ENCODE measurements at places on chromosomes 3 and 15.

GRCh38 chr3:57952208-57952631, 56.0 kb upstream of the FLNB start:
- peaks cover 32% of the 10 kb centered on the region for H3K4me1 ChIP-seq
- no peak overlapping the region for H3K27ac ChIP-seq
- DNase-seq = no peak

DNA sequence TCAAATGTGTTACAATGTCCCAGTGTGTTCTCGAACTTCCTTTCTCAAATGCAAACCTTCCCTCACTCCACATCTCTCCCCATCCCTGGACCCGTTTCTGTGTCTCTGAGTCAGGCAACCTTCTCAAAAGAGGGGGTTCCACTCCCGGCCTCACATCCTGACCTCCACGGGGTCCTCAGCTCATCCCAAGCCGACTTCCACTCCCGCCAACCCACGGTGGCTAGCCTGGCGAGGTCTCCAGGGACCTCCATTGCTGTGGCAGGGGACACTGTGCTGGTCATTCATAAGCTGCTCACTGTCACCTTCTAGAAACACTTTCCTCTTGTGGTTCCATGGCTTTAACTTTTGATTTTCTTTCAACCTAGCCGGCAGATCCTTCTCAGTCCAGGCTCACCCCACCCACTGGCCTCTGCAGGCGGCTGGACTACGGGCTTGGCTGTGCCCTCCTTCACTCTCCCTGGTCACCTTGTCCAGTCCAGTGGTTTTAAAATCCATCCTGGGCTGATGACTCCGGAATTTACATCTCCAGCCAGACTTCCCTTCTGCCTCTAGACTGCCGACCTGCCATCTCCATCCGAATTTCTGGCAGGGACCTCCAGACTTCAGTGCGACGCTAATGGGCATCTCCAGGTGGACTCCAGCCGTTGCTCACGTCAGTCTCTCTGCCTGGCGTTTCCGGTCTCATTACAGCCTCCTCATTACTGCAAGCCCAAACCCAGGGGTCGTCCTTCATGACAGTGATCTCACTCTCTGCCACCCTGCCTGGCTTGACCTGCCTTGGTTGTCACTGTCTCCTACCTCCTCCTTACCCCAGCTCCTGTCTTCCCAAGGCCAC, 20.0 kb downstream of the ABTB1 start:
- no peak overlapping the region for H3K27ac ChIP-seq
- H3K27me3 ChIP-seq = no peaks in the 10 kb centered on the region
- no peaks in the 10 kb centered on the region for H3K4me1 ChIP-seq
- peaks cover 46% of the 10 kb centered on the region for H3K36me3 ChIP-seq

- H3K4me3 ChIP-seq = no peak overlapping the region
- no peaks in the 10 kb centered on the region for H3K4me1 ChIP-seq
- no peak for DNase-seq
- H3K27ac ChIP-seq = no peak overlapping the region
- no peaks in the 10 kb centered on the region for H3K36me3 ChIP-seq
Measured at GRCh38 chr3:21729888-21730459, 21.0 kb downstream of the ZNF385D start.

- no peak overlapping the region for H3K4me3 ChIP-seq
- no peaks in the 10 kb centered on the region for H3K36me3 ChIP-seq
- no peaks in the 10 kb centered on the region for H3K27me3 ChIP-seq
- H3K4me1 ChIP-seq = no peaks in the 10 kb centered on the region
- no peak for DNase-seq
Measured at GRCh38 chr15:48289628-48290027, 41.6 kb upstream of the DUT start.

- H3K4me1 ChIP-seq = peaks cover 7% of the 10 kb centered on the region
- no peaks in the 10 kb centered on the region for H3K36me3 ChIP-seq
- H3K27ac ChIP-seq = no peak overlapping the region
- H3K27me3 ChIP-seq = no peaks in the 10 kb centered on the region
Measured at GRCh38 chr3:56763233-56763632, 38.5 kb downstream of the ARHGEF3 start.

GRCh38 chr3:196624907-196625306, 14.6 kb upstream of the NRROS start:
- no peaks in the 10 kb centered on the region for H3K36me3 ChIP-seq
- H3K27me3 ChIP-seq = no peaks in the 10 kb centered on the region
- peak; percentile 57 for DNase-seq
- peak overlapping the region; percentile 25 for H3K27ac ChIP-seq
- H3K4me1 ChIP-seq = peaks cover 87% of the 10 kb centered on the region

DNA sequence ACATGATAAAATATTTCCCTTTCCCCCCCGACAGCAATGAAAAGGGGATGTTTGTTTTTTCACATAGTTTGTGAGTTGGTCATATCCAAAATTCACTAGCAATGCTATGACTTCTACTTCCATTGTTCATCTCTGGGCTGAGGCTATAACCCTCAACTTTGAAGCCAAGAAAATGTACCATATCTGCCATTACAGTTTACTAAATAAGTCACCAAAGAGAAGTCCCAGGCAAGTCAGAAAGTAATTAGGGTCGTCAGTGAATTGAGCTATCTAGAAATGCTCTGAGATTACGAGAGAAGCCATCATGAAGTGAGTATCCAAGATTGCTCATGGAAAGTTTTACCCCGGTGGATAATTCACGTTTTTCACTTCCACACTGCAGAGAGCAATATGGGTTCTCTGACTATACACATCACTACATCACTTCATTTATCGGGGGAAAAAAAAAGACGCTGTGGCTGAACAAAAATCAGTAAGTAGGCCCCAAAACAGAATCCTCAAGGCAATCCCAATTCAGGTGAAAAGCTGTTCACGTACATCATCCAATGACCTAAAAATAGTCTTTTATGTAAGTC, 1.4 kb downstream of the PEAK1 start:
- H3K4me1 ChIP-seq = peaks cover 12% of the 10 kb centered on the region
- H3K27ac ChIP-seq = no peak overlapping the region
- H3K36me3 ChIP-seq = no peaks in the 10 kb centered on the region
- no peaks in the 10 kb centered on the region for H3K27me3 ChIP-seq

GRCh38 chr3:12321015-12321414, 32.1 kb downstream of the PPARG start:
- H3K4me3 ChIP-seq = no peak overlapping the region
- no peaks in the 10 kb centered on the region for H3K27me3 ChIP-seq
- H3K27ac ChIP-seq = no peak overlapping the region
- H3K4me1 ChIP-seq = peaks cover 3% of the 10 kb centered on the region

DNA sequence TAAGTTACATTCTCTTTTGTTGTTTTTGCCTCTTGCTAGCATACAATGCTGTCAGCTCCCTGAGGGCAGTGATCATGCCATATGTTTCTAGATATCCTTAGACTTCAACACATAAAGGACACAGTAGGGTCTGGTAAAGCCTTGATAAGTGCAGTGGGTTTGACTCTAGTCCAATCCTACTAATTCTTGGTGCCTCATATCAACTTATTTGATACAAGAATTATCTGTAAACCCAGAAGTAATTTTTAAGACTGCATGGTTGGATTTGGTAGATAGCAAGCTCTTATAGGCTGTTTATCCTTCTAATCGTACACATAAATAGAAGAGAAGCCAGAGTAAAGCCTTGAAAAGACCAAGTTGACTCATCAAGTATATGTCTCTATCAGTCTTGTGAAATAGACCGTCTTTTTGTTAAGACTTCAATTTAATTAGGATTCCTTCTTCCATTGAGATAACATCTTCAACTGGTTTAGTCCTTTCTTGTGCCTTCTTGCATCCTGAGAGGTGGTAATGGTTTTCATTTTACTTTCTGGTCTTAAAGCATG, 265.6 kb upstream of the CDIN1 start:
- H3K4me1 ChIP-seq = no peaks in the 10 kb centered on the region
- H3K27ac ChIP-seq = no peak overlapping the region
- no peaks in the 10 kb centered on the region for H3K27me3 ChIP-seq
- H3K36me3 ChIP-seq = no peaks in the 10 kb centered on the region
- no peak overlapping the region for H3K4me3 ChIP-seq

DNA sequence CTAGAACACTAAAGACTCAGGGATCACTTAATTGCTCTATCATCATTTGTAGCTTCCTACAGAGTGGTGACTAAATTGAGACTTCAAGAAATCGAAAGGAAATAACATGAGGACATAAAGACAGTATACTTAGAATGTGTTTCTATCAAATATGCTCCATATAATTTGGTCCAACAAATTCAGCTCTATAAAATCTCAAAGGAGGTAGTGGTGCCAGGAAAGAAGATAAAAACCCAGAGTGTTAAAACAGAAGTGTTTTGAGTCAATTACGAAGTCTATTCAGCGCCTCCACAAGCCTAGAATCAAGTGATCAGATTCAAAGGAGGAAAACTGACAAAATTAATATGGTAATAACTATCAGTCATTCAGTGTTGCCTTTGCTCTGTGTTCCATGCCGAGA, 22.9 kb downstream of the MAGI1 start:
- no peak for DNase-seq
- H3K27ac ChIP-seq = no peak overlapping the region
- H3K36me3 ChIP-seq = no peaks in the 10 kb centered on the region
- H3K4me3 ChIP-seq = no peak overlapping the region
- no peaks in the 10 kb centered on the region for H3K4me1 ChIP-seq
- H3K27me3 ChIP-seq = peaks cover 12% of the 10 kb centered on the region

DNA sequence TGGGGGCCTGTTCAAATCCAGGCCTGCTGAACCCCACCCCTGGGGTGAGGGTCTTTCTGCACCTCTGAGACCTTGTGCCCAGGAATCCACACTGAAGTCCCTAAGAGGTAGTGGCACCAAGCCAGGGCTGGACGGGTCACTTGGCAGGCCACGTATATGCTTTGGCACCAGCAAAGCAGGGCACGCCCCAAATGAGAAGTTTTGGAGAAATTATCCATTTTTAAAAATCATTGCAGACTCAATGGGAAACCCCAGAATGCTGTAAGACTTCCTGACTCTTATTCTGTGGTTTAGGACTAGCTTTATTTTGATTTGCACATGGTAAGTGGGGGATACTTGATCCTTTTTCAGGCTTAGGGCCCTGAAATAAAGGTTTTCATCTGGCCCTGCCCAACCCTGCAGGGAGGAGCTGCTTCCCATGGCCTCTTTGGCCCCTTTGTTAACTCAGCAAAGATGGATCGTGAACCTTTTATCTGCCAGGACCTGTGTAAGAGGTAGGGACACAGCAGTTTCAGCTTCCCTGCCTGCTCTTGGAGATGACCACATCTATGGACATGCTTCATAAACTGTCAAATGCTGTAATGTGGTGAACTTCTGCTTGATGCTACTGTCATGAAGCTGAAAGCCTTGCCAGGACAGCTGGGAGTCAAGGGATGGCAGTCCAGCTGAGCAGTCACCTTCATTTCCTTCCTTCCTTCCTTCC, 88.0 kb downstream of the HMG20A start:
- no peaks in the 10 kb centered on the region for H3K4me1 ChIP-seq
- no peaks in the 10 kb centered on the region for H3K36me3 ChIP-seq
- no peak overlapping the region for H3K27ac ChIP-seq
- H3K27me3 ChIP-seq = peaks cover 90% of the 10 kb centered on the region
- no peak overlapping the region for H3K4me3 ChIP-seq
- DNase-seq = peak; percentile 60

- DNase-seq = no peak
- H3K4me1 ChIP-seq = no peaks in the 10 kb centered on the region
- H3K36me3 ChIP-seq = no peaks in the 10 kb centered on the region
- H3K27ac ChIP-seq = no peak overlapping the region
Measured at GRCh38 chr3:15942462-15942861, 144.7 kb upstream of the ANKRD28 start.

GRCh38 chr3:62892951-62893350, 17.7 kb upstream of the CADPS start:
- H3K4me1 ChIP-seq = no peaks in the 10 kb centered on the region
- peaks cover 1% of the 10 kb centered on the region for H3K27me3 ChIP-seq
- H3K4me3 ChIP-seq = no peak overlapping the region
- no peak overlapping the region for H3K27ac ChIP-seq
- H3K36me3 ChIP-seq = no peaks in the 10 kb centered on the region

DNA sequence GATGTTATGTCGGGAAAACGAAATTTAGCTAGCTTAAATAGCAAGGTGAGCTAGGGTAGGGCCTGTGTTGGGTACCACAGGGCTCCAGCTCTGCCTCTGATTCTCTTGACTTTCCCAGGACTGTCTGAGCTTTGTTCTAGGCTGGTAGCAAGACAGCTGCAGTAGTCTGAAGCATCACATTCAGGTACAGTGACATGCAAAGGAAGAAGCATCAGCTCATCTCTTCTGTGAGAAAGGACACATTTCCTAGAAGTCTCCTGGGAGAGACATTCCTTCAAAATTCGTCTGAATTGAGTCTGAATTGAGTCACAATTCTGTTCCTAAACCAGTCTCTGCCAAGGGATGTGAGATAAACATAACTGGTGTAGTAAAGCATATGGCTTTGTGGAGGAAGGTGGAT, 8.5 kb upstream of the UBXN7 start:
- no peak for DNase-seq
- no peak overlapping the region for H3K4me3 ChIP-seq
- H3K27me3 ChIP-seq = no peaks in the 10 kb centered on the region

GRCh38 chr3:133561679-133562078, 11.8 kb upstream of the CDV3 start:
- no peak overlapping the region for H3K4me3 ChIP-seq
- H3K4me1 ChIP-seq = no peaks in the 10 kb centered on the region
- H3K27me3 ChIP-seq = no peaks in the 10 kb centered on the region
- no peaks in the 10 kb centered on the region for H3K36me3 ChIP-seq
- DNase-seq = no peak

- no peak overlapping the region for H3K4me3 ChIP-seq
- H3K4me1 ChIP-seq = peaks cover 18% of the 10 kb centered on the region
- no peaks in the 10 kb centered on the region for H3K36me3 ChIP-seq
- DNase-seq = no peak
- no peak overlapping the region for H3K27ac ChIP-seq
Measured at GRCh38 chr3:12879191-12879815, 37.9 kb upstream of the RPL32 start.

DNA sequence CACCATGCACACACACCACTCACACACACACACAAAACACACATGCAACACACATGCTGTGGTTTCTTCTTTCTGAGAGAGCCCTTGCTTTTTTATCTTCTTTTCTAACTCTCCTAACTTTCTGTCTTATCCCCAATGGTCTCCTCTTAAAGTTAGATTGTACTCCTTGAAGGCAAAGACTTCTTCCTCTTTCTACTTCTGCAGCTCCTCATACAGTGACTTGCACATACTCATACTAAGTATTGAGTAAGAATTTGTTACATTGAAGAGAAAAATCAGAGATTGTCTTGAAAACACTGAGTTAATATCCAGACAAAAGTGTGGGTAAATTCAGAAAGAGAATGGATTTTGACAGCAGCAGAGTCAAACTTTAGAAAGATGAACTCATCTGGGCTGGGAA, 64.4 kb downstream of the GTPBP8 start:
- H3K27ac ChIP-seq = no peak overlapping the region
- H3K27me3 ChIP-seq = no peaks in the 10 kb centered on the region
- H3K4me3 ChIP-seq = no peak overlapping the region
- no peaks in the 10 kb centered on the region for H3K4me1 ChIP-seq
- DNase-seq = no peak

GRCh38 chr15:65379986-65380385, 2.2 kb upstream of the IGDCC3 start:
- DNase-seq = no peak

GRCh38 chr15:33145447-33145846, 49.1 kb downstream of the FMN1 start:
- H3K36me3 ChIP-seq = no peaks in the 10 kb centered on the region
- DNase-seq = no peak
- H3K4me3 ChIP-seq = no peak overlapping the region
